ENCODE measurements at places on chromosomes 5 and 9. TPM values are rescaled to one million over a fixed set of nuclear protein-coding genes. Genes with fewer than 3 reads are reported as not detected.

Gene LRRC14B
- total RNA-seq: not detected

Gene PTPA
- total RNA-seq: 101 TPM

Gene TAF11L10
- not detected for total RNA-seq

Gene C9orf50
- total RNA-seq: not detected

- H3K4me1 ChIP-seq: peaks cover 32% of the 10 kb centered on the region
- H3K27ac ChIP-seq: no peak overlapping the region
- peaks cover 37% of the 10 kb centered on the region for H3K36me3 ChIP-seq
- no peak for DNase-seq
Measured at GRCh38 chr5:81292130-81292529, 9.3 kb upstream of the ZCCHC9 start.

GRCh38 chr9:70484232-70485130 is 70.0 kb upstream of the KLF9 start:
- H3K36me3 ChIP-seq: no peaks in the 10 kb centered on the region
- H3K27me3 ChIP-seq: no peaks in the 10 kb centered on the region
- peaks cover 12% of the 10 kb centered on the region for H3K4me1 ChIP-seq
- no peak overlapping the region for H3K4me3 ChIP-seq
- DNase-seq: no peak

DNA sequence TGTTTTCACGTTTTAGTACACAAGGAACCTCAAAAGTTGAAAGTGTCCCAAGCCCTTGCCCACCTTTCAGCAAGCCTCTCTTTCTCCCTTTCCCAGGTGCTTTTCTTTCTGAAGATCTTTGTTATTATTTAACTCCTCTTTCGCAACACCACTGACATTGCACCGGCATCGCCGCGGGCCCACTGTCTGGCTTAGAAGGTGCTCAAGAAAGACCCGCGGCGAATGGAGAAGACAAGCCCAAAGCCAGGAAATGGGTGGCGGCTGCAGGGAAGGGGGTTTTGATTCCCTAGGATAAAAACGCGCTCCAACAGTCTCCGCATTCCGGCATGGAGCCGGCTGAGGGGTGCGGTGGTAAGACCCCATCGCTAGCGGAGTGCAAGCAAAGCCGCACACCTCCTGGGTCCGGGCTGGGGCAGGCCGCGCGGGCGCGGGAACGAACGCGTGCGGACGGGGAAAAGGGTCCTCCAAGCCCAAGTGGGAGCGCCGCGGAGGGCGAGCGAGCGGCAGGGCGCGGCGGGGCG is 404 bp upstream of the AFAP1L1 start:
- H3K36me3 ChIP-seq: peaks cover 2% of the 10 kb centered on the region
- peaks cover 6% of the 10 kb centered on the region for H3K4me1 ChIP-seq
- no peak for DNase-seq

GRCh38 chr9:81890104-81890503 is 38.1 kb upstream of the SPATA31D4 start:
- no peaks in the 10 kb centered on the region for H3K4me1 ChIP-seq
- H3K27ac ChIP-seq: no peak overlapping the region
- no peaks in the 10 kb centered on the region for H3K27me3 ChIP-seq
- no peak overlapping the region for H3K4me3 ChIP-seq
- H3K36me3 ChIP-seq: no peaks in the 10 kb centered on the region

GRCh38 chr5:170960567-170960966 is 98.7 kb downstream of the RANBP17 start:
- H3K27ac ChIP-seq: no peak overlapping the region
- no peak overlapping the region for H3K4me3 ChIP-seq
- no peaks in the 10 kb centered on the region for H3K4me1 ChIP-seq
- no peaks in the 10 kb centered on the region for H3K27me3 ChIP-seq
- no peaks in the 10 kb centered on the region for H3K36me3 ChIP-seq

DNA sequence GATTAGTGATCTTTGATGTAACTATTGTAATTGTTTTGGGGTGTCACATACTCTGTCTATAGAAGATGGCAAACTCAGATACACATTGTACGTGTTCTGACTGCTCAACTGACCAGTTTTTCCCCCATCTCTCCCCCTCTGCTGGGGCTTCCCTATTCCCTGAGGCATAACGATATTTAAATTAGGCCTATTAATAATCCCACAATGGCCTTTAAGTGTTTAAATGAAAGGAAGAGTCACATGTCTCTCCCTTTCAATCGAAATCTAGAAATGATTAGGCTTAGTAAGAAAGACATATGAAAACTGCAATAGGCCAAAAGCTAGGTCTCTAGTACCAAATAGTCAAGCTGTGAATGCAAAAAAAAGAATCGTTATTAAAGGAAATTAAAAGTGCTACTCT is 265.6 kb downstream of the TMEM232 start:
- no peak overlapping the region for H3K4me3 ChIP-seq
- H3K36me3 ChIP-seq: no peaks in the 10 kb centered on the region
- DNase-seq: no peak
- no peaks in the 10 kb centered on the region for H3K4me1 ChIP-seq

DNA sequence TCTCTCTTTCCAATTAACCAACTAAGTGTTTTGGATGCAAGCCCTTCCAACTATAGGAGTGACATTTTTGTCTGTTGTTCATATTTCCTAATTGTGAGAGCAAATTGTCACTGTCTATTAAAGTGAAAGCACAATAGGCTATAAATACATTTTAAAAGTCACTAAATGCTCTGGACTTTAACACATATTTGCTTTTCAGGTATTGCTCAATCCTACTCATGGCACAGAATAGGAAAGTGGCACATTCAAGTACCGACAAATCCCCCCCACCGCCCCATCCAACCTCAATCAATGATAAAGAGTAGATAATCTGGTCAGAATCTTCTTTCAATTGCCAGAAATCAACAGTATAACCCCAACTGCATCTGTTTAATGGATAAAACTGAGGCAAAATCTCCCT is 419.8 kb downstream of the PLK2 start:
- no peak for DNase-seq
- no peaks in the 10 kb centered on the region for H3K27me3 ChIP-seq
- no peak overlapping the region for H3K4me3 ChIP-seq
- no peaks in the 10 kb centered on the region for H3K4me1 ChIP-seq
- no peak overlapping the region for H3K27ac ChIP-seq
- no peaks in the 10 kb centered on the region for H3K36me3 ChIP-seq

- H3K27me3 ChIP-seq: no peaks in the 10 kb centered on the region
- no peak overlapping the region for H3K27ac ChIP-seq
- no peaks in the 10 kb centered on the region for H3K4me1 ChIP-seq
- no peaks in the 10 kb centered on the region for H3K36me3 ChIP-seq
- no peak for DNase-seq
Measured at GRCh38 chr9:30757723-30758122, 1626.7 kb upstream of the ACO1 start.

- no peaks in the 10 kb centered on the region for H3K4me1 ChIP-seq
- no peak overlapping the region for H3K4me3 ChIP-seq
- H3K27ac ChIP-seq: no peak overlapping the region
- DNase-seq: no peak
- H3K36me3 ChIP-seq: no peaks in the 10 kb centered on the region
Measured at GRCh38 chr9:126534431-126535186, 79.1 kb upstream of the LMX1B start.

DNA sequence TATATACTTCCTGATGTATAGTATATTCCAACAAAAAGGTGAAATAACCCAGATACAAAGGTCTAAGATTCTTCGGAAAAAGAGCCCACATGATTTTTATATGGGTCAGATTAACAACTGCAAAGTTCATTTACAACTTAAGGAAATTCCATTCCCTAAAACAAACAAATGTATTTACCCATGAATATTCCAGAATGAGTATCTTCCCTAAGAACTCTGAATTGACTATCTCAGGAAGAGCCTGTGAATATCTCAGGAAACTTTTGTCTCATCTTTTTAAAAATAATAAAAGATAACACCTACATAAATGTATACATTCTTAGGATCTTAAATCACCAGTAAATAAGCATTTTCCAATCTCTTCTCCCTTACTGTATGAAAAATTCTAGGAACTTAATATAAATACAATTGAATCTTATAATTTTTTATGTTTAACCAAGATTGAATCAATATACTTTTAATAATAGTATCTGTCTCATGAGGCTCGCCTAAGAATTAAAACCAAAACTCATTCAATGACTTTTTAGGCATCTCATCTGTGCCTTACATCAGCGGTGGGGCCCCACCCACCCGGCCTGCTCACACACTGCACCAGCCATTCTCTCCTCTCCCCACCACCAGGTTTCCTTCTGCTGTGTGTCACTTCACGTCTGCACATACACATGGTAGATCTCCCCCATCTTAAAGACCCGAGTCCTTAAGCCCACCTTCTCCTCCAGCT is 78.1 kb downstream of the RAPGEF1 start:
- peak; percentile 73 for DNase-seq
- H3K4me3 ChIP-seq: peak overlapping the region; percentile 3
- H3K4me1 ChIP-seq: peaks cover 61% of the 10 kb centered on the region
- no peaks in the 10 kb centered on the region for H3K27me3 ChIP-seq
- H3K36me3 ChIP-seq: peaks cover 14% of the 10 kb centered on the region

DNA sequence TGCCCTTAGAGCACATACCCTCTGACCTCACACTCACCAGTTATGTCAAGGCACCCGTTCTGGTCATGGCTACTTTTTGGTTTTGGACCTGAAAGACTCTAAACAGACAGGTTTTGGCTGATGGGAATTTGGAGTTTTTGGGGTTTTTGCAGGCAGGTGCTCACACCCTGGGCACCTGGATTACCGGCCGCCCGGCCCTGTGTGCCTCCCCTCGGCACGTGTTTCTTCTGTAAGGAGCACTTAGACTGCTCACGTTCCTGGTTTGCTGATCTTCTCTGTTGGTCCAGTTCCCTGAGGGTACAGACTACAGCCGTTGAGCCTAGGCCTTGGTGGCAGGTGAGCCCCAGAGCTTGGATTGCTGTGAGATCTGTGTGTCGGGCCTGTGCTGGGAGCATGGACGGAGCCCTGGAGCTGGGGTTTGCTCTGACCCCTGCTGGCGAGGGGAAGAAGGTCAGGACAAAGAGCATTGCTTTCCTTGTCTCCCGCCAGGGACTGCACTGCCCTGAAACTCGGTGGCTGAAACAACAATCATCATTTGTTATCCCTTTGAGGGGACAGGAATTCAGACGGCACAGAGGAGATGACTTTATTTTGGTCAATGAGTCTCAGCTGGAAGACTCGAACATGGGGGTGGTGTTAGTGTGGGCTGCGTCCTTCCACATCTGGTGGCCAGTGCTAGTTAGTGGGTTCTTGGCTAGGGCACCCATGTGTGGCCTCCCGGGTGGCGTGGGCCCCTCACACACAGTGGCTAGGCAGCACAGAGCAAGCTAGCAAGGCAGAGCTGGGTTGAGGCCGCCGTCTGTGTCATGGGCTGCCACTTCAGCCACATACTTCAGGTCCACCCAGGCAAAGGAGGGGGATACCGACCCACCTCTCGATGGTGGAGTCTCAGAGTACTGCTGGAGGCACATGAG is 76.4 kb downstream of the EHMT1 start:
- DNase-seq: no peak
- H3K27ac ChIP-seq: no peak overlapping the region
- peaks cover 8% of the 10 kb centered on the region for H3K36me3 ChIP-seq
- peaks cover 46% of the 10 kb centered on the region for H3K4me1 ChIP-seq
- no peaks in the 10 kb centered on the region for H3K27me3 ChIP-seq
